ENCODE measurements at places on chromosomes 13 and 19.

GRCh38 chr13:74444864-74445479 is 310.8 kb upstream of the KLF12 start:
- DNase-seq = no peak

- DNase-seq = no peak
These were observed 8.5 kb downstream of the PLEKHJ1 start for GRCh38 chr19:2227415-2228156.

DNA sequence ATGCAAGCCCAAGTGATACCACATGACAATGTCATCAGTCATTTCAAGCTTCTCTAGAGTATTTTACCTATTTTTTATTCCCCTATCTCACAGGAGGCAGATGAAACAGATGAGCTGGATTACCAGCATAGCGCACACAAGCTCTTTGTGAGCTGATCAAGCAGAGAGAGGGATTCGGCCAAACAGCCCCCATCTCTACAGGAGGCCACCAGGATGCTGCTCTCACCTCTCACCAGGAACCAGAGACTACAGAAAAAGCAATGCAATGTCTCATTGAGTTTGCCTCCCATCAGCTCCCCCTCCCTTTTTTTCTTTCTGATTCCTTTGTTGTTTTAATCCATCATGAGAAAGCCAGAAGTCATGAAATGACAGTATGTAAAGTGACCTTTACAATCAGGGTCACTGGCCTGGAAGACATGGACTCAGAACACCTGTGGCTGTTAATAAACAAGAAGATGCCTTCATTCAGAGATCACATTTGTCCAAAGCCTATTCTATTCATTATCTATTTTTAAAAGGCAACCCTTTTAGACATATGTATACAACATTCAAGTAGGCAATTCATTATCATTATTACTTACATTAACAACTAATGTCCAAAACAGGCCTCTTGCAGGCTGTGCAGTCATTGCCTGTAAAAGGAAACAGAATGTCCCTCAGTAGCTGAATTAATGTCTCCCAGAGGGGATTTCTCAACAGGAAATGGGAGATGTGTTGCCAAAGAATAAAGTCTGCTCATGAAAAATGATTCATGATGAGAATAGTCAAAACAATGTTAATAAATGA is 656.6 kb downstream of the TBC1D4 start:
- DNase-seq = no peak

GRCh38 chr13:24983094-24983493 is 112.8 kb upstream of the PABPC3 start:
- no peak for DNase-seq

- DNase-seq = no peak
These were observed 202.1 kb upstream of the GPR12 start for GRCh38 chr13:26962671-26963070.

- DNase-seq = no peak
These were observed 10.2 kb downstream of the OR2Z1 start for GRCh38 chr19:8731428-8732169.

DNA sequence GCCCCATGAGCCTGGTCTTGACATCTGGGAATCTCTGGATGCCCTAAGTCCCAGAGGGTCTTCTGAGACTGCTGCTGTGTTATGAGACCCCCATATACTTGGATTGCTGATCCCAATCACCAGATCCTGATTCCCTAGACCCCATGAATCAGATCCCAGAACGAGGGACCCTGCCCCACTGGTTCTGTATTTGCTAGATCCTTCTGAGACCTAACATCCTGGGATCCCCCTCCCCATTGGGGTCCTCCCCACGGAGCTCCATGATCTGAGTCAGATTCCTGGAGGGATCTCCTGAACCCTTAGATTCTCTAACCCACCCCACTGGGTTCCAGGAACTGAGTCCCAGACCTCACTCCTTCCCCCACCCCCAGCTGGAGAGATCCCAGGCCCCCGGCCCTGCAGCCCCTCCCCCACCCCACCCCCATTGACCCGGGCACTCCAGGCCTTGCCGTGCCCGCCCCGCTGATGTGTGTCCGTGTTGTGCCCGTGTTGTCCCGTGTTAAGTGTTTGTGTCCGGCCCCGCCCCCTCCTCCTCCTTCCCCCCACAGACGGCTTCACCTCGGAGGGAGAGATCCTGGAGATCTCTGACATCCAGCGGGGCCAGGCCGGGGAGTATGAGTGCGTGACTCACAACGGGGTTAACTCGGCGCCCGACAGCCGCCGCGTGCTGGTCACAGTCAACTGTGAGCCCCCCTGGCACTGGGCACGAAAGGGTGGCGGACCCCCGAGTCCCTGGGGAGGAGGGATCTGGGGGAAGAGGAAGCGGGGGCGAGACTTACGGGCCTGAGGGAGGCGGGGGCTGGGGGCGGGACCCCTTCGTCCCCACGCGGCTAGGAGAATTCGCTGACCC is 15.0 kb downstream of the IGLON5 start:
- no peak for DNase-seq

GRCh38 chr19:49231804-49232203 is 74.2 kb downstream of the TRPM4 start:
- no peak for DNase-seq

DNA sequence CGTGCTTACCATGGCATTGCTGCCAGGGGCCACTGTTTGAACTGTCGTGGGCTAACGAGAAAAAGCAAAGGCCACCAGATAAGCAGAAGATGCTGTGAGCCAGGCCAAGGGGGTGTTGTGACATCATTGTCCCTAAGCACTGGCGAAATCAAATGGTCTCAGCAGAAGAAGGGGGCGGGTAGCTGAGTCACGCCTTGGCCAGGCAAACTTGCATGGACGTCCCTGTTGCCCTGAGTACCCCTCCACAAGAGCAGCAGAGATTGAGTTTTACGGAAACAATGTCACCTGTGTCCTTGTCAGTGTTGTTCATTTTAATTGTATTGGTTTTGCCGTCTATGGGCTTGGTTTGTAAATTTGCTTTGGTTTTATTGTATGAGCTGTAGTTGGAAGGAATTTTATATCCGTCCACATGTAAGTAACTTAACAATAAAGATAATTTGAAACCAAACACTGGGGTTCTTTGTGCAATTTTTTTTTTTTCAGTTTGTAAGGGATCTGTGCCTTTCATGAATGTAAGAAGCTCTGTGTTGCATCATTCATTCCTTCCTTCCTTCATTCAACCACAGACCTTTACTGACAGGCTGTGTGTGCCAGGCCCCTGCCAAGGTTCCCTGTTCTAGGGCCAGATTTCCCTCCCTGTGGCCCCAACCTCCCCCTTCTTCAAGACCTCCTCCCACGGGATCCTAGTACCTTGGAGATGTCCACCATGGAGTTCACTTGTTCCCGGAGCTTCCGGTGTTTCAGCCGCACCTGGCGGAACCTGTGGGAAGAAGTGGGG is 12.3 kb downstream of the KCNN4 start:
- no peak for DNase-seq

DNA sequence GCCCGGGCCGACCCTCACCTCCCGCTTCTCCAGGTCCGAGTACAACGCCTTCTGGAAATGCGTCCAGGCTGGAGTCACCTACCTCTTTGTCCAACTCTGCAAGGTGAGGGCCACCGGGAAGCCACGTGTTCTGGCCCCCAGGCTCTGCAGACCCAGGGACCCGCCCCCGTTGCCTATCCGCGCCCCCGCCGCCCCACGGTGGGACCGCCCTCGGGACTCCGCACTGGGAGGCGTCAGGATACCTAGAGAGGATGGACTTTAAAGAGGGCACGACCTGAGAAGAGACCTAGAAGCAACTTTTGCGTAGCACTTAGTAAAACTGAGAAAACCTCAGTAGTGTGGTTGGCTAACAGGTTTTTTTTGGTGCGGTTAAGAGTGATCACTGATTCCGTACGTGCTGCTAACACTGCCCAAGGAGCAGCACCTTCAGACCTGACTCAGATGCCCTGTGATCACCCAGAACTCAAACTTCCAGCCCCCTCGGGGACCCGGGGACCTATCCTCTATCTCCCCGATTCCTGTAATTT is 492 bp downstream of the TMEM147 start:
- no peak for DNase-seq
